ENCODE measurements at places on chromosomes 4 and X.

- no peak for DNase-seq
These were observed 63.4 kb downstream of the CLOCK start for GRCh38 chr4:55483315-55483714.

GRCh38 chr4:73588613-73589012 lies 31.6 kb downstream of the RASSF6 start:
- DNase-seq, result no peak

DNA sequence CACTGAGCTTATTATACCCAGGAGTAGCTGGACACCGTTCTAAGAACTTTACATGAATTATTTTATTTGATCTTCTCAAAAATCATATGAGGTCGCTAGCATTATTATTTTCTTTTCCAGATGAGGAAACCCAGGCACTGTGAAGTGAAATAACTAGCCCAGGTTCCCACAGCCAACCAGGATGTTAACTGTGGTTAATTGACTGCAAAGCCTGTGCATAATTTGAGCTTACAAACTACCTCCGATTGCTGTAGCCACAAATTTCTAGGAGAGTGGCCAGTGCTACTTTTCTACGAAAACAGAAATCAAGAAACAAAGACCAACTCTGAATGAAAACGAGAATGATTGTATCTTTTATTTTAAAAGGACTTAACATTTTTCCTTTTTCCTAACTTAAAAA lies 27.2 kb downstream of the SPRY1 start:
- no peak for DNase-seq

DNA sequence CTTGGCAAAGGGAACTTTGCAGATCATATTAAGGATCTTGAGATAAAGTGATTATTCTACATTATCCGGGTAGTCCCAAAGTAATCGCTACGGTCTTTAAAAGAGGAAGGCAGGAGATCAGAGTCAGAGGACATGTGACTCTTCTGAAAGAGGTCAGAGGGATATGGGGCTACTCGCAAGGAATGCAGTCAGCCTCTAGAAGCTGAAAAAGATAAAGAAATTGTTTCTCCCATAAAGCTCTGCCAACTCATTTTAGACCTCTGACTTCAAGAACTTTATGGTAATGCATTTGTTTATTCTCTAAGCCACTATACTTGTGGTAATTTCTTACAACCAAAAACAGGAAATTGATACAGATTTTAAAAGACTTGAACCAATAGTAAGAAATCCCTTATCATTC lies 48.6 kb downstream of the NPY5R start:
- DNase-seq, result no peak

- DNase-seq, result no peak
These were observed 38.4 kb downstream of the HTT start for GRCh38 chr4:3112609-3113469.

GRCh38 chr4:184972991-184973390 lies 45.3 kb upstream of the HELT start:
- no peak for DNase-seq

GRCh38 chrX:10749113-10749512 lies 128.7 kb upstream of the MID1 start:
- no peak for DNase-seq

DNA sequence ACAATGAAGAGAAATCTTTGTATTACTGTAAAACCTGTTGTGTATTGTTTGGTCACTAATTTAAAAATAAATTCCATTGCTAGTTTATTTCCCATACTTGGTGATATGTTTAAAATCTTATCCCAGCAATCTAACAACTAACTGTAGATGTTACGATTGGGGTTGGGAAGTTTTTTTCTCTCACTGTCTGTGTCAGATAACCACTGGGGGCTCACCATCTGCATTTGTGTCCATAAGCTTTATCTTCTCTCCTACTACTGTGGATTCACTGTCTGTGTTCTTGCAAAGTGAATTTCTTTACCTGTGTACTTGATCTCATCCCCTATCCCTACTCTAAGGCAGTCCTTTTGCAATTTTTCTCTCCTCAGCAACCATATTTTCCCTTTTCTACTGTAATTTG lies 81.3 kb downstream of the STIM2 start:
- no peak for DNase-seq

DNA sequence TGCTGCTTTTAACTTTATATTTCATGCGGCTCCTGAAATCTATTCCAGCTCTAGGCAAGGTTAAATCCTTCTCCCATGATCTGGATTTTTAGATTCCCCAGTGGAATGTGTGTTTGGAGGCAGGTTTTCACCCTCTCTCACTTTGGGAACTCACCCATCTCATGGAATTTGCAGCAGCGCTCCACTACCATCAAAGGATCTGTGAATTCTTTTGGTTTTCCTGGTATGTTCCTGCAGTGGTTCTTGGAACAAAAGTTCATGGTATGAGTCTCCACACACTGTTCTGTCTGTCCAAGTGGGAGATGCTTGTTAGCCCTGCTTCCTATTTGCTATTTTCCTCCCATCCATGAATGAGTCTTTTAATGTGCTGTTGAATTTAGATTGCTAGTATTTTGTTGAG lies 14.0 kb downstream of the APOOL start:
- DNase-seq, result no peak

DNA sequence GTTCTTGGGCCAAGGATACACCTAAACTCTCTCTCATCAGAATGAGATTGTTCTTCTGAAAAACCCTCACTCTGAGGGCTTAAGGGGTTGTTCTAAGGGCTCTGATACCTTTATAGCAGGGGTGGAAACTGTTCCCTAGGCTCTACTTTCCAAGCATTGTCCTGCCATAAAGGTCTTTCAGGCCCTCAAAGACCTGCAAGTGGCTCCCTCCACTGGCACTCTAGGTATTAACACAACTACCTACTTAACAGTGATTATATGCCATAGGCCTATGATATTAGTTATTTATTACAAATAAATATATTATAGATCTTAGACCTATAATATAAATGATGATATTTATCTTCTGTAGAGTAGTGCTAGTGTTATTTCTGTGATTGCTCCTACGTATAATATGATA lies 473.7 kb upstream of the RPS6KA3 start:
- DNase-seq, result no peak

- no peak for DNase-seq
These were observed 20.6 kb upstream of the SOX3 start for GRCh38 chrX:140525448-140525847.

DNA sequence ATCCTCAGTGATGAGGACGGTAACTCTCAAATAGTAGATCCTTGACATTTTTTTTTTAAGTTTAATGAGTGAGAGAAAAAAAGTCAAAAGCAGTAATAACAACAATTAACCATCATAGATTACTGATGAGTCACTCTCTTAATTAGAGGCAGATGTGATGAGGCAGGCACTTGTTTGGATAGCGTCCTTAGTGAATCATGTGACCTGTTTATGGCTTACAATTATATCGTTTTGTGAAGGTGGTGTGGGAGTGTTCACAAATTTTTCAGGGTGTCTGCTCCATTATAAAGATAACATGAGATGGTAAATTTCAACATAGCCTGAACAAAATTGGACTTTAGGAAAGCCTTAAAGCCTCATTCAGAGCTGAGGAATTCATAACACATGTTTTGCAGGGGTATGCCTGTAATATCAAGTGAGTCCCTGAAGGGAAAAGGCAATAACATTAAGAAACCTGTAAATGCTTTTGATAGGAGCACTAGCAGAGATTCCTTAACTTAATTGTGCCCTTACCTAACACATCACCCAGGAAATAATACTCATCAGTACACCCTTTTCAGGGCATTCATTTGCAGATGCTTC lies 51.9 kb upstream of the XIAP start:
- DNase-seq, result no peak

- DNase-seq, result no peak
These were observed 17.2 kb upstream of the USP27X start for GRCh38 chrX:49862093-49862492.

GRCh38 chr4:26870576-26871262 lies 10.1 kb downstream of the STIM2 start:
- no peak for DNase-seq

DNA sequence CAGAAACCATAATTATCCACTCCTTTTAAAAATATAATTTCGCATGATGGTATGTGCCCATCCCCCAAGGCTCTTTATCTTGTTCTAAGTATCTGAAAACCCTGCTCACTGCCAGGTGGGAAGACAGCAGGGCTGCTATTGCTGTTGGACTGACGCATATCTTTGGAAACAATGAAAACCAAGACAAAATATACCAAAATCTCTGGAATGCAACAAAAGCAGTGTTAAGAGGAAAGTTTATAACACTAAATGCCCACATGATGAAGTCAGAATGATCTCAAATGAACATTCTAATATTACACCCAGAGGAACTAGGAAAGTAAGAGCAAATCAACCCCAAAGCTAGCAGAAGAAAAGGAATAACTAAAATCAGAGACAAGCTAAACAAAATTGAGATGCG lies 162.0 kb downstream of the FAM47B start:
- DNase-seq, result no peak

DNA sequence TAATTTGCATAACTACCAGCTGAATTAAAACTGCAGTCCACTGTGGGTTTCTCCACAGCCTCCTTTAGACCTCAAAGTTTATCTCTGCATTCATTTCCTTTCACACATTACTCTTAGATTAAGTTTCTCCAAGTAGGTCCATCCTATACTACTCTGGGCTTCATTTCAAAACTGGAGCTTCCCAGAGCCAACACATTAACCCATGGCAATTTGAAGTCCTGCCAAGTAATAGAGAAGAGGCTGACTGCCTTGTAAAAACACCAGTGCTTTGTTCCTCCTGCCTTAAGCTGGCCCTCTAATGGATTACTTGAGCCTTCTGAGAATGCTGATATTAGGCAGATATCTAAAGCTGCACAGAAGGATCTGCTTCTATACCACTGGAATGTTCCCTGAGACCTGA lies 997.2 kb upstream of the SLIT2 start:
- DNase-seq, result no peak

GRCh38 chrX:101407167-101407747 lies 468 bp downstream of the GLA start:
- no peak for DNase-seq

GRCh38 chrX:34631479-34632220 lies 25.4 kb downstream of the TMEM47 start:
- no peak for DNase-seq

GRCh38 chr4:138689187-138689586 lies 326.4 kb upstream of the NOCT start:
- DNase-seq, result no peak

GRCh38 chr4:24778464-24779225 lies 16.7 kb upstream of the SOD3 start:
- no peak for DNase-seq

- DNase-seq, result no peak
These were observed 19.1 kb upstream of the S100P start for GRCh38 chr4:6674500-6675149.

DNA sequence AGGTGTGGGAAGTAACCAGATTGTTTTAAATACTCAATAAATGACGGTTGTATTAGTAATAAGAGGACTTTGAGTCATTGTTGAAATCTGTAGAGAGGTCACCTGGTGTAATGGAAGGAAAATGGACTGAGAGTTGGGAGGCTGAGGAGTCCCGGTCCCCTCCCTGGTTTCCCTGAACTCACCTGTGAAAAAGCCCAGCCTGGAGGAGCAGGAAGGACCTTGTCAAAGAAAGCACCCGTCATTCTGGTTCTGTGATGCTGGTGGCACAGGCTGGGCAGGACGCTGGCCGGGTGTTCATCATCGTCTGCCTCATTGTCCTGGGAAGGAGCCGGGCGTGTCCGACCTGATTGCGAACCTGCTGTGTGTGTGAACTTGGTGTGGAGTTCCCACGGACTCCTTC lies 70.8 kb downstream of the SORCS2 start:
- DNase-seq, result no peak

DNA sequence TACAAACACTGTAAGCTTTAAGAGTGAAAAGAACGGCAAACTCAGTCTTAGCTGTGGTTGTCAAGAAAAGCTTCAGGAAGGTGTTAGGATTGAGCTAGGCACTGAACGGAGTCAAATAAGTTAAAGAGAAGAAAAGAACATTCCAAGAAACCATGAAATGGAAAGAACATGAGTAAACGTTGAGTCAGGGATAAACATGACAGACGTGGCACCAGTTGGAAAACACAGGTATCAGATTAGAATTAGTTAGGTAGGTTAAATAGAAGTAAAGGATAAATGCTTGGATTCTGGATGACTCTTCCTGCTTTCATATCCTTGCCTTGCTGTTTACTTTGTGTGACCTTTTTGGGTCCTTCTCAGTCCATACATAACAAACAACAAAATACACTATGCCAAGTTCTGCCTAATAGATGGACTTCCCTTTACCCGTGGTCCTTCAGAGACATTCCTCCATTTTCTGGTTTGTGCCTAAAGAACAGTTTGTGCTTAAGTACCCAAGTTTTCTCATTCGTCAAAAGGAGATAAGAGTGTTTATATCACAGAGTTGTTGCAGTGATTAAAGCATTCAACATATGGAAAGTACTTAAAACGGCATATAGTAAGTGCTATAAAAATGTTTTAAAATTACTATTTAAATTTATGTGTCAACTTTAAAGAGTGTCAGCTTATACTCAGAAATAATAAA lies 446.9 kb downstream of the TMA16 start:
- no peak for DNase-seq

DNA sequence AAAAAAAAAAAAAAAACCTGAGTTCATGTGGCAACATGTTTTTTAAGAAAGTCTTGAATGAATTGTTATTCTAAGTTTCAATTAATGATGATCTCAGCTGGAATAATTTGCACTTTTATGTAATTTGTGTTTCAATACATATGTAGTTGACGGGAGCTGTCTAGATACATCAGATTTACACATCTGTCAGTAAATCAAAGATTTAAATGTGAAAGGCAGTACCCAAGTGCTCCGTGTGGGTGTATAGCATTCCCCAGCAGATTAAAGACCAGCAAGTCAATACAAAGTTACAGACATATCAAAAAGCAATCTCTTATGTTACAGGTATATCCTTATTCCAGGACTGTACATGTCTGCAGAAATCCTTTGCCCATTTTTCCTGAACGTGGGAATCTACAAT lies 35.2 kb downstream of the SYNPO2 start:
- DNase-seq, result no peak

DNA sequence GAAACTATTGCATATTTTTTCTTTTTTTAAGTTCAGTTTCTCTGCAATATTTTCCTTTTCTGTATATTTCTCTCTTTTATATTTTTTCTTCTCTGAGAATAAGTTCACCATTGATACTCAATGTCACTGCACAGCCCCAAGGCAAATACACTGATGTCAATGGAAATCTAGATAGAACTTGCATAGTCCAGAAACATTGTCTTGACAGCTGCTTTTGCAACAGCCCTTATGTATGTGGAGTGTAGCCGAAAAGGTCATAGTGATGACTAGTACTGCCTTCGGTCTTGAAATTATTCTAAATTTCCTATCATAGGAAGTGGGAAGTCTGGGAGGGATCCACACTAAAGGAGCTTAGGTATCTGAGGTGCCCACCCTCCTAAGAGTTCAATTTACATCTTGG lies 150.0 kb downstream of the SPOCK3 start:
- no peak for DNase-seq

GRCh38 chr4:87419578-87420249 lies 2.7 kb upstream of the NUDT9 start:
- DNase-seq, result no peak
